Kidney capillary endothelial cell (primary cell): ENCODE measurements at places on chromosomes 6 and 20.

GRCh38 chr6:148557796-148558321 is 189.0 kb upstream of the UST start:
- no peak for DNase-seq

DNA sequence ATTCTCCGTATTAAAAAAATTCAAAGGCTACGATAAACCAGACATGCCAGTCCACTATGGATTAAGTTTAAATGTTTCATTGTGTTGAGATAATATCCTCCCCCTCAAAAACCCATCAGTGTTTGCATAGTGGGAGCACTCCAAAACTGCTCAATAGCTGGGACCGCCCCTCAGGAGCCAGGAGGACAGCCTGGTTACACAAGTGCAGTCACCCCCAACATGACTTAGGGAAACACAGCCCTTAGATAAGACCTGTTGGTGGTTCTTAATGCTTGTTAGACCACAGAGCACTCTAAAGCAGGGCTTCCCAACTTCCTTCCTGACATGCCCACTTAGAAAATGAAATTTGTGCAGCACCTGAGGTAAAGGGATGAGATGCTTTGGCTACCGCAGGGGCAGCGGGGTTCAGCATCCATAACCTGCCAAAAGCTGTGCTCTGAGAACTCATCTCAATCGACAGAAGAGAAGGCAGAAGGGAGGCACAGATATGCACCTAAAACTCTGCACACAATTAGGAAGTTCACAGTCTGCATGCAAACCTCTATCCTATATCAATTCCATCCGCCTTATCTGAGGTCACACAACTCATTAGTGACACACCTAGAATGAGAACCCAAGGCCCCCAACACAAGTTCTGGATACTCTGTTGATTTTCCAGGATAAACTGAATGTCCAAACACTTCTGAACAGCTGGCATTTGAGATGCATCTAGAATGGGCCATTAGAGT is 74.3 kb downstream of the RALGAPA2 start:
- no peak for DNase-seq

- no peak for DNase-seq
Observed at GRCh38 chr20:49649672-49650071, 64.0 kb downstream of the B4GALT5 start.

GRCh38 chr20:60882836-60883235 is 369.2 kb upstream of the CDH4 start:
- no peak for DNase-seq

DNA sequence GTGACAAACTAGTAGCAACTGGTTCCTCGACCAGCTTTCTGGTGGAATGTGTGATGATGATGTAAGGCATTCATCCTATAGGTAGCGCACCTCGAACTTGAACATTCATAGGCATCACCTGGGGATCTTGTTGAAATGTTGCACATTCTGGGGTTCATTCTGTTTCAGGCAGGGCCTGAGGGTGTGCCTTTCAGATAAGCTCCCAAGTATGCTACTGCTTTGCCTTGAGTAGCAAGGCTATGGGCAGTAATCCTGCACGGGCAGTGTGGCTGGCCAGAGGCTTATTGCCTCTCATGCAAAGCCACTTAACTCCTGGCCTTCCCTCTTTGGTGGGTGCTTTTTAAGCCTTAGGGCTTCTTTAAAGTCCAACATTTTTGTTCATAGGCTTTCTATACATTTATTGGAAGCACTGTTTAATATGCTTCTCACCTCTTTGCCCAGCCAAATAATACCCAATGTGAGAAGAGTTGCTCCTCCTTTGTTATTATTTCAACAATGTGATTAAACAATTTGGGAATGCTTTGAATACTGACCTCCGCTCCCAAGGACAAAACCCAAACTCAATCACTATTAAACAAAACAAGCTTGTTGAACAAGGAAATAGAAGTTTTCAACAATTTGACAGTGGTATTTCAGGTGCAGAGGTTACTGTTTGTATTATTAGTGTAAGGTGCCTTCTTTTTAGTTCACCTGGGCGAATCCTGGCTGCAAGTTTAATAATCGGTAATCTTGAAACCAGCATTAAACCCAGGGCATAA is 57.5 kb downstream of the JARID2 start:
- DNase-seq: no peak

- DNase-seq: no peak
Observed at GRCh38 chr6:5506597-5506996, 245.3 kb downstream of the FARS2 start.

- DNase-seq: no peak
Observed at GRCh38 chr6:15897063-15897876, 231.6 kb upstream of the MYLIP start.

GRCh38 chr20:48930035-48930434 is 8.5 kb downstream of the ARFGEF2 start:
- peak; percentile 69 for DNase-seq
